ENCODE measurements at places on chromosomes 2 and 18. TPM values are rescaled to one million over a fixed set of nuclear protein-coding genes. Genes with fewer than 3 reads are reported as not detected.
A peak's percentile ranks its signal among the peaks of the same experiment; 100 is the strongest.

DNA sequence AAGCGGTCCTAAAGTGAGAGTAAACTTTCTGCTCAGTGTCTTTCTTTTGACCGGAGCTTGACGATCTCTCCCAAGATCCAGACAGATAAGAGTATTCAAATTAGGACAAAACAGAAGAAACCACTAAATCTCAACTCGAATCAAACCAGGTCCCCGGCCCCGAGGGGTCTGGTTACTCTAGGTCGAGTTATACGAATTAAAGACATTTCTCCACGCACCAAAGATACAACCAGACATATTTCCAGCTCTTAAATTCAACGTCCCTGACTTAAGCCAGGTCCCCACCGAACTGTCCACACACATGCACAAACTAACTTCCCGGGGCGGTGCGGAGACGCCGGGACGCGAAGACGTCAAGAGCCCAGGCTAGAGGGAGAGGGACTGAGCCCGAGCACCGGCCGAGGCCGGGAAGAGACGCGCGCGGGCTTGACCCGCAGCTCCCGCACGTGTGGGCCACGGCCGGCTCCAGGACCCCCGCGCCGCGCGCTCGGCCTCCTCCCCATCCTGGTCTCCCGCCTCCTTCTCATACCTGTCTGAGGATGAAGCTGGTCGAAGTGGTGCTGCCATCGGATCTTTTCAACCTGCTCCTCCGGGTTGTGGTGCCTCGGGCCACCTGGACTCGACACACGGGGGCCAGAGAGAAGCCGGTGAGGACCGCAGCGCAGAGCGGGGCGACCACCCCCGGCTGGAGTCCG is 896 bp downstream of the CACNB4 start:
- no peaks in the 10 kb centered on the region for H3K36me3 ChIP-seq
- H3K27ac ChIP-seq: no peak overlapping the region
- H3K27me3 ChIP-seq: peaks cover 21% of the 10 kb centered on the region

DNA sequence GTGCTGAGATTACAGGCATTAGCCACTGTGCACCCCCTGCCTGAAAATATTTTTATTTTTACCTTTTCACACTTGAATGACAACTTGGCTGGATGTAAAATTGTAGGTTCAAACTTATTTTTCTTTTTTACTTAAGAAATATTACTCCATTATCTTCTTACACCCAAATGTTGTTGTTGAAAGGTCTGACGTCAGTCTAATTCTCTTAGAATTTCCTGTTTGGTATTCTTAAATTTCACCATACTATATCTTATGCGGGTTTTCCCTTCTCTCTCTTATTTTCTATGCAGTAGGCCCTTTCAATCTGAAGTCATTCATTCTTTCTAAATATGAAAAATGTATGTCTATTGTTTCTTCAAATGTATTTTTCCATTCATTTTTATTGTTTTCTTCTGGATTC is 29.1 kb upstream of the RAB11FIP5 start:
- no peak overlapping the region for H3K4me3 ChIP-seq
- DNase-seq: no peak
- H3K4me1 ChIP-seq: no peaks in the 10 kb centered on the region
- no peaks in the 10 kb centered on the region for H3K36me3 ChIP-seq
- no peaks in the 10 kb centered on the region for H3K27me3 ChIP-seq

- H3K4me1 ChIP-seq: no peaks in the 10 kb centered on the region
- H3K36me3 ChIP-seq: no peaks in the 10 kb centered on the region
- no peak overlapping the region for H3K4me3 ChIP-seq
- DNase-seq: peak; percentile 63
- no peak overlapping the region for H3K27ac ChIP-seq
Measured at GRCh38 chr2:149885468-149885867, 297.9 kb upstream of the MMADHC start.

- DNase-seq: no peak
- no peak overlapping the region for H3K27ac ChIP-seq
- H3K36me3 ChIP-seq: no peaks in the 10 kb centered on the region
- H3K27me3 ChIP-seq: no peaks in the 10 kb centered on the region
- H3K4me1 ChIP-seq: no peaks in the 10 kb centered on the region
- no peak overlapping the region for H3K4me3 ChIP-seq
Measured at GRCh38 chr18:3683483-3683882, 233.5 kb downstream of the TGIF1 start.

GRCh38 chr2:74081030-74081762 is 66.5 kb downstream of the BOLA3 start:
- no peak for DNase-seq
- peaks cover 3% of the 10 kb centered on the region for H3K4me1 ChIP-seq
- H3K27me3 ChIP-seq: no peaks in the 10 kb centered on the region
- H3K27ac ChIP-seq: no peak overlapping the region

DNA sequence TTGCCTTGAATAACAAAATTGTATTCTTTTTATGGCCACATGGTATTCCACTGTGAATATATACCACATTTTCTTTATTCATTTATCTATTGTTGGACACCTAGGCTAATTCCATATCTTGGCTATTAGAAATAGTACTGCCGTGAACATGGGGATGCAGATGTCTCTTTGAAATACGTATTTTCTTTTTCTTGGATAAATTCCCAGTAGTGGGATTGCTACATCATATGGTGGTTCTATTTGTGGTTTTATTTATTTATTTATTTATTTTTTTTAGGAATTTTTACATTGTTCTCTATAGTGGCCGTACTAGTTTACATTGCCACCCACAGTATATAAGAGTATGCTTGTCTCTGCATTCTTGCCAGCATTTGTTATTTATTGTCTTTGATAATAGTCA is 679.8 kb upstream of the NRXN1 start:
- H3K27ac ChIP-seq: no peak overlapping the region
- DNase-seq: no peak
- no peak overlapping the region for H3K4me3 ChIP-seq
- no peaks in the 10 kb centered on the region for H3K36me3 ChIP-seq

- peak overlapping the region; percentile 49 for H3K27ac ChIP-seq
- peaks cover 31% of the 10 kb centered on the region for H3K27me3 ChIP-seq
- no peaks in the 10 kb centered on the region for H3K36me3 ChIP-seq
- H3K4me3 ChIP-seq: peak overlapping the region; percentile 43
Measured at GRCh38 chr18:57353137-57353939, 981 bp downstream of the ST8SIA3 start.

DNA sequence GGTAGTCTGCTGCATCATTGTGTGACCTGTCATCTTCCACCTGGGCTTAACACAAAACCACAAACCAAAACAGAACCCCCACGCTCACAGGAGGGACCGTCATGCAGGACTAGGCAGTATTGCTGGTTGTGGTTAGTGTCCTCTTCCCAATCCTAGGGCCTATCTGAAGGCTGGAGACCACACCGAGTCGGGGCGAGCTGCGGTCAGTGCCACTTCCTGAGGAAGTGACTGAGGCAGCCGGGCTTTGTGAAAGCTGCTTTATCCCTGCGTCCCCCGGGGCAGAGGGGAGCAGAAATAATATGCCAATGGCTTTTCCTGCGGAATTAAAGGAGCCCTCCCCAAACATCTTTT is 22.9 kb downstream of the ZNF532 start:
- peak overlapping the region; percentile 35 for H3K27ac ChIP-seq
- H3K36me3 ChIP-seq: peaks cover 21% of the 10 kb centered on the region
- no peak overlapping the region for H3K4me3 ChIP-seq
- DNase-seq: no peak
- H3K4me1 ChIP-seq: peaks cover 8% of the 10 kb centered on the region

- no peak overlapping the region for H3K4me3 ChIP-seq
- no peaks in the 10 kb centered on the region for H3K36me3 ChIP-seq
- no peak overlapping the region for H3K27ac ChIP-seq
- no peaks in the 10 kb centered on the region for H3K27me3 ChIP-seq
- no peaks in the 10 kb centered on the region for H3K4me1 ChIP-seq
- DNase-seq: no peak
Measured at GRCh38 chr2:191041418-191042161, 27.6 kb upstream of the STAT1 start.

GRCh38 chr2:203997481-203997880 is 60.9 kb downstream of the ICOS start:
- H3K4me3 ChIP-seq: no peak overlapping the region
- no peak for DNase-seq
- H3K36me3 ChIP-seq: no peaks in the 10 kb centered on the region
- H3K4me1 ChIP-seq: no peaks in the 10 kb centered on the region

- no peak overlapping the region for H3K27ac ChIP-seq
- peaks cover 14% of the 10 kb centered on the region for H3K4me1 ChIP-seq
- peak; percentile 57 for DNase-seq
Measured at GRCh38 chr18:22558945-22559385, 141.2 kb upstream of the CTAGE1 start.

DNA sequence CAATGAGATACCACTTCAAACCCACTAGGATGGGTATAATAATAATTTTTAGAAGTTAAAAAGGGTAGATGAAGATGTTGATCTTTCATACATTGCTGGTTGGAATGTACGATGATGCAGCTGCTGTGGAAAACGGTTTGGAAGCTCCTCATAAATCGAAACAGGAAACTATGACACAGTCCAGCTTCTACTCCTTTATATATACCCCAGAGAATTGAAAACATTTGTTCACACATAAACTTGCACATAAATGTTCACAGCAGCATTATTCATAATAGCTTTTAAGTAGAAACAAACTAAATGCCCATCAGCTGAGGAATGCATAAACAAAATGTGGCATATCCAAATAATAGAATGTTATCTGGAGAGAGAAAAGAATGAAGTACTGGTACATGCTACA is 95.0 kb downstream of the STRADB start:
- H3K4me3 ChIP-seq: no peak overlapping the region
- H3K36me3 ChIP-seq: no peaks in the 10 kb centered on the region
- H3K27me3 ChIP-seq: no peaks in the 10 kb centered on the region
- H3K27ac ChIP-seq: no peak overlapping the region
- no peaks in the 10 kb centered on the region for H3K4me1 ChIP-seq

GRCh38 chr2:149050188-149050587 is 11.7 kb downstream of the LYPD6B start:
- no peaks in the 10 kb centered on the region for H3K27me3 ChIP-seq
- H3K27ac ChIP-seq: no peak overlapping the region
- no peak for DNase-seq
- no peaks in the 10 kb centered on the region for H3K4me1 ChIP-seq

- no peak for DNase-seq
- H3K4me1 ChIP-seq: peaks cover 10% of the 10 kb centered on the region
- peaks cover 13% of the 10 kb centered on the region for H3K27me3 ChIP-seq
- no peaks in the 10 kb centered on the region for H3K36me3 ChIP-seq
- H3K27ac ChIP-seq: peak overlapping the region; percentile 4
Measured at GRCh38 chr2:237411092-237411601, 2.8 kb downstream of the COL6A3 start.

- H3K27me3 ChIP-seq: no peaks in the 10 kb centered on the region
- H3K4me3 ChIP-seq: no peak overlapping the region
- H3K27ac ChIP-seq: no peak overlapping the region
- no peaks in the 10 kb centered on the region for H3K36me3 ChIP-seq
- no peaks in the 10 kb centered on the region for H3K4me1 ChIP-seq
Measured at GRCh38 chr2:210517264-210517663, 39.1 kb upstream of the CPS1 start.

- peaks cover 34% of the 10 kb centered on the region for H3K4me1 ChIP-seq
- H3K36me3 ChIP-seq: no peaks in the 10 kb centered on the region
- H3K27ac ChIP-seq: no peak overlapping the region
- no peak for DNase-seq
- no peak overlapping the region for H3K4me3 ChIP-seq
Measured at GRCh38 chr18:48319801-48320638, 89.2 kb downstream of the ZBTB7C start.

DNA sequence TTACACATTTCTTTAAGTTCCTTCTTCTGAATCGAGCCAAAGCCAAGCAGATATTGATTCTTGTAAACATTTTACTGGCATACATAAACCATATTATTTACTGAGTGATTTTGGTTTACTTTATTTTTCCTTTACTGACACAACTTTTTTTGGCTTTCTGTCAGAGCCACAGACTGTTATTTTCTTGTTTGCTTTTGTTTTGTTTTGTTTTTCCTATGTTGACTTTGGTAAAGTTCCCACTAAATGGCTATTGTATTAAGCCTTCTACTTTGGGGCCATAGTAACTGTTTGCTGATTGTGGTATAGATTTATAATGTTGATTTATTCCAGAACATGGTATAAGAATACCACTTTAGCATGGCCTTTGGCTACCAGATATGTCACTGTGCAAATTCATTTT is 419.4 kb downstream of the DCDC2C start:
- H3K27me3 ChIP-seq: no peaks in the 10 kb centered on the region
- no peak overlapping the region for H3K27ac ChIP-seq
- no peak for DNase-seq

GRCh38 chr2:98341241-98341640 is 5.0 kb upstream of the CNGA3 start:
- no peak overlapping the region for H3K4me3 ChIP-seq
- H3K36me3 ChIP-seq: no peaks in the 10 kb centered on the region
- no peak overlapping the region for H3K27ac ChIP-seq
- no peak for DNase-seq
- peaks cover 20% of the 10 kb centered on the region for H3K27me3 ChIP-seq

GRCh38 chr2:58569475-58570185 is 328.5 kb upstream of the FANCL start:
- no peak overlapping the region for H3K4me3 ChIP-seq
- peak; percentile 27 for DNase-seq
- no peak overlapping the region for H3K27ac ChIP-seq
- H3K27me3 ChIP-seq: no peaks in the 10 kb centered on the region
- H3K36me3 ChIP-seq: no peaks in the 10 kb centered on the region

DNA sequence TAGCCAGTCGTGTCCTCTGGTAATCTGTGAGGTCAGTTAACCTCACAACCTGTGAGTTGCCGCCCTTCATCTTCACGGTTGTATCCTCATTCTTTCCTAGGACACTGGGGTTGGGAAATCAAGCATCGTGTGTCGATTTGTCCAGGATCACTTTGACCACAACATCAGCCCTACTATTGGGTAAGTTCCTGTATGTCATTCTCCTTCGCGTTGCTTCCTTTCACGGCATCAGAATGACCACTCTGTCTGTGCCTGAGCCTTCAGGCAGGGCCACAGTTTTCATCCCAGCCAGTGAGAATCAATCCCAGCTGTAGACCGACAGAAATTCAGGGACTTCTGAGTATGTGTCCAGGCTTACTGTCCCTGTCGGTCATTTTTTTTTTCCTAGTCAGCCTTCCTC is 67.1 kb downstream of the RAB31 start:
- H3K36me3 ChIP-seq: no peaks in the 10 kb centered on the region
- H3K27ac ChIP-seq: no peak overlapping the region
- no peak overlapping the region for H3K4me3 ChIP-seq
- H3K27me3 ChIP-seq: peaks cover 3% of the 10 kb centered on the region

NOL4 gene
- total RNA-seq: 22.1 TPM

CRYBA2 gene
- total RNA-seq: not detected

PTPRN gene
- 12.6 TPM for total RNA-seq

HDHD2 gene
- 51.0 TPM for total RNA-seq

AQP4 gene
- 305 TPM for total RNA-seq

RESP18 gene
- 1.1 TPM for total RNA-seq

MOGAT1 gene
- total RNA-seq: 0.20 TPM

SERPINB5 gene
- total RNA-seq: 0.20 TPM
